ENCODE measurements at places on chromosomes 3 and 15.

DNA sequence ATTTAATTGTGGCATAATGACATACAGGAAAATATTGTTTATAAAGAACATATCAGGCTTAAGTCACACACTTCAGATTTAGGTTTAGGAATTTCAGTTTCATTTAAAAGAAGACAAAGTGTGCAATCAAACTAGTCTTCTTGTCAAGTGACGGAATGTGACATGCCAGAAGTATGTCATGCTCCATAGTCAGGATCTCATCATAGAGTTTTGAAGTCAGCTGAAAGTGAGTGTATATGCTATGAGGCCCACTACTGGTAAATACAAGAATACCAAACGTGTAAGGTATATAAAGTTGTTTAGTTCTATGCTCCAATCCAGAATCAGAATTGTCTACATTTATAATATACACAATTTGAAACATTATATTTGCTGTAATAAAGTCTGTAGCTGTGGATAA is 988.4 kb downstream of the TBL1XR1 start:
- no peak for DNase-seq

DNA sequence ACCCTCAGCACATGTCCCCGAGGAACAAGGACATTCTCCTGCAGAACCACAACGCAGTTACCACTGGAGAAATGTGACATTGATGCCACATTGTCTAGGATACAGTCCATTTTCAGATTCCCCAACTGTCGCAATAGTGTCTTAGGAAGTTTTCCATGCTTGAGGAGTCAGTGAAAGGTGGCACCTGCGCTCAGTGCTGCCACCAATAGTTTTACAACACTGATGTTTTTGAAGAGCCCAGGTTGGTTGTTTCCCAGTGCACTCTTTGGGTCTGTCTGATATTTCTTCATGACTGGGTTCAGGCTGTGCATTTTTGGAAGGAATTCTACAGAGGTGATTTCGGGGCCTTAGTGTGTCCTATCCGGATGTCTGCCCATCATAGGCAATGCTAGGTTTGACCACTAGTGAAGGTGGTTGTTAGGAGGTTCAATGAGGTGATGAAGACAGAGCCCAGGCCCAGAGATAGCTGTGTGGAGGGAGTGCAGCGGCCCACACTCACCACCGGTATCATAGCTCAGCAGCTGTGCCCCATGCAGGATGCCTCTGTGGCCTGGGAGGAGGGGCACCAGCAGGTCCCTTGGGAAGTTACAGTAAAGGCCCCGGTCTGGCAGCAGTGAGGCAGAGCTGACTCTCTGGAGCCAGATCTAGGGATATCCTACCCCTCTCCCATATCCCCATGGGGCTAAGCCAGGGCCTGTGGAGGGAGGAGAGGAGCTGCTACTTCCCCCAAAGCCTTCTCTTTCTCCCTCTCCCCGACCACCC is 96.6 kb downstream of the DNAJB8 start:
- no peak for DNase-seq

- no peak for DNase-seq
These were observed 233.0 kb upstream of the KCNMB2 start for GRCh38 chr3:178302966-178303930.

DNA sequence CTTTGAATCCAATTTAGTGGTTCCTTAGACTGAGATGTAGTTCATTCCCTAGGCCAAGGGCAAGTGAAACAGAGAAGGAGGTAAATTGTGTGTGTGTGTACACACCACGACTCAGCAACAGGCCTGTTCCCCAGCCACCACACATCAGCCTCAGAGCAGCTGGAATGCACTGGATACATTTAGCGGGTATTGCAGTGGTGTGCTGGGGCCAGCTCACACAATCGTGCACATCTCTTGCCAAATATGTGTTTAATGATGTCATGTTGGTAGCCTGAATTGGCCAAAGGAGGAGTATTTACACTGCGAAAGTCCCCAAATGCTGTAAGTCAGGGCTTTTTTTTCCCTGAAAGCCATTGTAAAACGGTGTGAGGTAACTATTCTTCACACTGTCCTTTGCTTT is 82.3 kb downstream of the RBPMS2 start:
- DNase-seq: no peak

GRCh38 chr3:126132751-126133511 is 47.5 kb downstream of the ALDH1L1 start:
- DNase-seq: no peak

GRCh38 chr3:8574040-8574669 is 70.4 kb downstream of the SSUH2 start:
- no peak for DNase-seq
